ENCODE measurements at places on chromosomes 3 and 15. TPM values are rescaled to one million over a fixed set of nuclear protein-coding genes. Genes with fewer than 3 reads are reported as not detected.

DNA sequence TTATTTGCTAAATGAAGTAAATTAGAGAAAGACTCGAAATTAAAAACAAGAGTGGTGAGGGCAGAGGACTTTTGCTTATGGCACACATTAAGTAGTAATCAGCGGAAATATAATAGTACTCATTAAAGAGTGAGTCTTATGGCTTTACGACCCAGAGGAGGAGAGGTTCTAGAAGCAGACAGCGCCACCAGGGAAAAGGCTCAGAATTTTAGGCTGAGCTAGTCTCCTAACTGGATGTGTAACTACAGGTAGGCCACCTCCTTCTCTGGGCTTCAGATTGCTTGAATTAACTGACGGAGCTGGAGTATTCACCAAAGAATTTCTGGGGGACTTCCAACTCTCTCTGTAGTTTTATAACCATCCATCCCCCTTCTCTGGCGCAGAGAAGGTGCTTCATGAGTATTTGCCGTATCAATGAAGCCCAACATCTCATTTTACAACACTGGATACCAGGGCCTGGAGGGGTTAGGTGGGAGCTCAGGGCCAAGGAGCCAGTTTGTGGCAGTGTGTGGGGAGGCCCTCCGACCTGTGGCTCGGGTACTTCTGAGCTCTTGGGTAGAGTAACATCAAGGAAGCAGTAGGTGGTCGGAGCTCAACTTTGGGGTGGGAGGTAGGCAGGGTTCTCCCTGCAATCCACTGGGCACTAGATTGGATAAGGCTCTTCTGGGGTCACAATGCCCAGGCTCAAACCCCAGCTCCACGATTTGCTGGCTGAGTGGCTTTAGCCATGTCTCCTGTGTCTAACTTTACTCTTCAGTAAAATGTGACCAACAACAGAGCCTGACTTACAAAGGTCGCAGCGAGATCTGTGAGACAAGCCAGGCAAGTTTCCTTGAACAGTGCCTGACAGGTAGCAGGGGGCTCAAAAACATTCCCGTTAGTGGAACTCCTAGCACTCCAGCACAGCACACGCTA is 1.1 kb downstream of the CHCHD4 start:
- no peak for DNase-seq

DNA sequence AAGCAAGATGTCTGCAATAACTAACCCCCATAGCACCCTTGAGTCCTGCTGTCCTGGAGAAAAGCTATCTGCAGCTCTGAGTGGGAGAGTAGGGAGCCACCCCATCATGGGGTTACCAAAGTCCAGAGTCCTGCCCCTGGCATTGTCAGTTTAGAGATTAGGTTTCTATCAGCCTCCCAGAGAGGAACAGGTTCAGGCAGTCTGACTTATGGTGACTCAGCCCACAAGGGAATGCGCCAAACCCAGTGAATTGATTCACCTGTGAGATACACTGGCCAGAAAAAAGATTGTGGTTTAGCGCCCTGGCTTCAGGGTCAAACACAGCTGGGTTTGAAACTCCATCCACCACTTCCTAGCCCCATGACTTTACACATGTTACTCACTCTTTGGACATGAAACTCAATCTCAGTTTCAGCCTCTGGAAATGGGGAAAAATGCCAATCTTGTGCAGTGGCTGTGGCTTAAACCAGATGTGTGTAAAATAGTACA is 263.6 kb upstream of the HES1 start:
- DNase-seq, result no peak

GRCh38 chr3:22089284-22089683 is 338.3 kb upstream of the ZNF385D start:
- DNase-seq, result no peak

DNA sequence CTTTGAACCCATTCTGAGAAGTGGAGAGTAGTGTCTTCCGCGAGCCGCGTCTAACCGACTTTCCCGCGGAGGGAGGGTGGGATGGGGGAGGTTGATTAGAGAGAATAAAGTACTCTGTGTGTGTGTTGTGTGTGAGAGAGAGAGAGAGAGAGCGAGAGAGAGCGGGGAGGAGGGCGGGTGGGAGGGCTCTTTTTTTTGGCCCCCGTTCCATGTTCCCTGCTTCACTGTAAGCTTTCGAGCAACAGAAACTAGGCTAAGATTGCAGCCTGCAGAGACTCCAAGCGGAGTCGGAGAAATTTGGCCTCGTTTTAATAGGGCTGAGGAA is 1.6 kb upstream of the MEIS2 start:
- DNase-seq, result no peak

DNA sequence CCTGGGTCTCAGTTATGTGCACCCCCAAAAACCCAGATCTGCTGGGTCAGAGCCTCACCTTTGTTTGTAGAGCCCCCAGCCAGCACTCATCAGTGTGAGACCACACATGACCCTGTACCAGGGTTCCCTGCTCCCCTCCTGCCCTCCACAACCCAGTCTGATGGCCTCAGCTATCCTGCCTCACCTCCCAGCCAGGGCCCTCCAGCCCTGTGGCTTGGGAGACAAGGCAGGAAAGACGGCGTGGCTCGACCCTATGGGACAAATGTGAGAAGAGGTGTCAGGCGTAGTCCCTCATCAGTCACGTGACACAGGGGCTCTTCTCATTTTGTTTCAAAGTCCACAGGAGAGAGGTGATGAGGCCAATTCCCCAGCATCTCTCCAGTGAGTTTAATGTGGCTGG is 28.3 kb upstream of the PRR23E start:
- DNase-seq, result no peak

DNA sequence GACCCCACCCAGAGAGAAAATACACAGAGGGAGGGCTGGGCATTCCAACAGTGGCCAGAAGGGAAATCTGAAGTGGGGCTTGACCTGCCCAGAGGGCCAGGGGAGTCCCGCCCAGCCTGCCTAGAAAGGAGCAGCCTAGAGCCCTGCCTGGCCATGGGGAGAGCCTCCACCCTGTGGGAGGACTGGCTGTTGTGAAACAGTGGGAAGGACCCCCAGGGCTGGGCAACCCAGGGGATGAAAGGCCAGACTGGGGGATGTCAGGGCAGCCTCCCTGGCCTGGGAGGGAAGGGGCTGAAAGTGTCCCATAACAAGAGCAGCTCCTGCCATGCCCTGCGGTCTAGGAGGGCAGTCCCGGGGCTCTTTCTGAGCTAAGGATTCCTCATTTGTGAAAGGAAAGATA is 69.0 kb downstream of the SLC12A8 start:
- no peak for DNase-seq

- no peak for DNase-seq
Observed at GRCh38 chr15:75542386-75542797, 36.7 kb downstream of the PTPN9 start.

DNA sequence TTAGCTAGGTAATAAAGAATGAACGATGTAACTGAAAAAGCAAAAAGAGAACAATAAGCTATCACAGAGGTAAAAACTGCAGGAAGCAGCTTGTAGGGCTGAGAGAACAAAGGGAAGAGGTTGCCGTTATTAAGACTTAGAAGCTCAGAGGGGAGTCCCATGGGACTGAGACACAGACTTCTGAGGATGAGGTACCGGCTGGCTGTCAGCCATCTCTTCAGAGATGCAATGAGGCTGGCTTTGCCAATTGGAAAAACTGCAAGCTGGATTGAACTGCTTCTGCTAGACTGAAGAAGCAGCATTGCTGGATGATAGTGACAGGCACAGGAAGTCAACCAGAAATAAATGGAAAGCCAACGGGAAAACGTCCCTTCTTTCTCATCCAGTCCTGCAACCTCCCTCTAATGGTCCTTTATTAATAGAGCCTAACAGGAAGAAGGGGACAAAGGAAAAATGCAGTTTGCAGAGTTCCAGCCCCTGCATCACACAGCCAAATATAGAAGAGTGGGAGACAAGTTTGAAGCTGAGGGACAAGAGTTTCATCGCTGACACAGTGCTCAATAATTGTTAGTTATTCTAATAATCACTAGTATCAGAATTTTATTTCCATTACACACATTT is 21.1 kb upstream of the KLHL6 start:
- no peak for DNase-seq

- DNase-seq, result no peak
Observed at GRCh38 chr15:35874260-35874905, 328.4 kb upstream of the DPH6 start.

DNA sequence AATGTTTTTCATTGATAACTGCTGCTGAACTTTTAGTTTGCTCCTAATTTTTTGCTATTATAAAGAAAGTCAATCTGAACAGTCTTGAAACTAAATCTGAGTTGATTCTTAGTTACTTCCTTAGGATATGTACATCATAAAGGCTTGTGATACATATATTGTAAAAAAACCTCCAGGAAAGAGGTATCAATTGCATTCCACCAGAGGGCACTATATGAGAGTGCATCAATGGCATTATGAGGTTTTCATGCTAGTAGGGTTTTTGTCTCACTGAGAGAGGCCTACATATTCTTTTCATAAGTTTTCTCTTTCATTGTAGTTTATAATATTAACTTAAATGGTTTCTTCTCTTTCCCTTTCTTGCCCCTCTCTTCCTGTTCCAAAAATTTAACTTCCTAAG is 46.9 kb downstream of the PIK3R4 start:
- DNase-seq, result no peak

- no peak for DNase-seq
Observed at GRCh38 chr3:138118612-138119422, 3.4 kb upstream of the DZIP1L start.

- DNase-seq, result no peak
Observed at GRCh38 chr15:73319460-73320245, 49.1 kb downstream of the HCN4 start.

- DNase-seq, result no peak
Observed at GRCh38 chr15:29815000-29815710, 7.1 kb downstream of the TJP1 start.

- DNase-seq, result no peak
Observed at GRCh38 chr3:63521657-63522056, 130.8 kb upstream of the SNTN start.

GRCh38 chr3:112085735-112086075 is 484 bp upstream of the C3orf52 start:
- no peak for DNase-seq

GRCh38 chr15:25247407-25248038 is 191.3 kb downstream of the UBE3A start:
- DNase-seq, result no peak

Gene SPG11
- 124 TPM for total RNA-seq

Gene IL5RA
- 1.4 TPM for total RNA-seq

Gene CLSTN2
- under 0.01 TPM for total RNA-seq

Gene HTR3E
- not detected for total RNA-seq

Gene GPR149
- not detected for total RNA-seq

Gene PLA2G4D
- not detected for total RNA-seq

Gene BDH1
- total RNA-seq, result 74.7 TPM

Measured in T-cell (primary cell).